ENCODE measurements at places on chromosomes 1 and 21.

- no peak for DNase-seq
Measured at GRCh38 chr1:94273111-94273510, 35.7 kb upstream of the ARHGAP29 start.

GRCh38 chr1:35364741-35365140 lies 96.2 kb downstream of the ZMYM4 start:
- DNase-seq: no peak

GRCh38 chr1:12711536-12711935 lies 4.4 kb upstream of the AADACL3 start:
- no peak for DNase-seq

GRCh38 chr1:39431927-39432326 lies 59.5 kb upstream of the BMP8A start:
- no peak for DNase-seq

DNA sequence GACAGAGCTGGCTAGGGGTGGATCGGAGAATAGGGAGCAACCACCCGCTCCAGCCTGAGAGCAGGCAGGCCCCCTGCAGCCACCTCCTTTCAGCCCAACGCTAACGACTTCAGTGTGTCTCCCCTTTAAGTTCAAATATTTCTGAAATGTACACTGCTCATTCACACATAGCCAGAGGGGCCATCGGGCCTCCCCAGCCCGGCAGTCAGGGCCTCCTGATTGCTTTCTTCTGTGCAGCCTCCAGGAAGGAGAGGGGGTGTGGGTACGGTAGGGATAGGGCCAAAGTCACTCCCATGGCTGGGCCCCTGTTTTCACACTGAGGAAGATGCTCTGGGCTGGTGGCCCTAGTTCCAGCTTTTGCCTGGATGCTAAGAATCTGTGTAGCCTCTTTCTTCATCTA lies 64.8 kb downstream of the EPHB2 start:
- peak; percentile 34 for DNase-seq

GRCh38 chr1:109946511-109946910 lies 35.9 kb downstream of the CSF1 start:
- DNase-seq: no peak

- peak; percentile 65 for DNase-seq
Measured at GRCh38 chr1:211329764-211330201, 3.1 kb downstream of the TRAF5 start.

DNA sequence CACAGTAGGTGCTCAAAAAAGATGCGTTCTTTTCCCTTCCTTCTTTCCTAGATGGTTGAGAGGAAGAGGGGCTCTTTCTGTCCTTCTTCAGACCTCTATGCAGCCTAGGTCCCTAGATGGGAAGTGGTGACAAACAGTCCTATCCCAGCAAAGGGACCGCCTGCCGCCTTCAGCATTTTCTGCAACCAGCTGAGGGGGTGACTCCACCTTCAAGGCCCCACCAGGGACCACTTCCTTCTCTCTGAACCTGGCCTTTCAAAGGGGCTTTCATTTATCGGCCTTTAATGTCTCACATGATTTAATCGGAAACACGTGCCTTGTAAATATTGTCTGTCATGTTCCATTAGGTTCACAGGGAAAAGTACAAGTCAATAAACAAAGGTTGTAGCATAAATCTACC lies 32.6 kb downstream of the GLIS1 start:
- DNase-seq: no peak

- DNase-seq: peak; percentile 79
Measured at GRCh38 chr1:76351655-76352054, 277.1 kb downstream of the ST6GALNAC3 start.

GRCh38 chr21:16900685-16901084 lies 612.2 kb upstream of the CXADR start:
- no peak for DNase-seq

DNA sequence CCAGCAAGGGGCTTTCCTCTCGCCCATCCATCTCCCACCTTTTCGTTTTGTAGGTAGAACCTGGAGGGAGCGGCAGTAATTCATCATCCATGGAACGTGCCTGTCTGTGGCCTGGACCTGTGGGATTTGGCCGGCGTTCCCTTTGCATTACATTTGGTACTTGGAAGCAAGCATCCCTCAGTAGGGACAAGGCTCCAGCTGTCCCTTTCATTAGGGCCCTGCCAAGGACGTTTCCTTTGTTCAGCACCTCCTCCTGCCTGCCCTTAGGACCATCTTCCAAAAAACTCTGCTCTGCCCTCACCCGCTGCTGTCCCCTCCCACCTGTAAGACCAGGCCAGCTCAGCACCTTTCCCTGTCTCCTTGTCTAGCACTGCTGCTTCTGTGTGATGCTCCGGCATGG lies 62.1 kb downstream of the RYR2 start:
- no peak for DNase-seq

GRCh38 chr1:57887964-57888491 lies 464.2 kb upstream of the DAB1 start:
- DNase-seq: no peak

GRCh38 chr1:53183095-53183990 lies 13.3 kb upstream of the CPT2 start:
- no peak for DNase-seq

GRCh38 chr1:65791801-65792668 lies 660 bp upstream of the PDE4B start:
- DNase-seq: no peak

- DNase-seq: no peak
Measured at GRCh38 chr1:98906809-98907208, 97.9 kb downstream of the PLPPR5 start.

- DNase-seq: peak; percentile 42
Measured at GRCh38 chr1:37794372-37795339, 1.0 kb downstream of the MANEAL start.

DNA sequence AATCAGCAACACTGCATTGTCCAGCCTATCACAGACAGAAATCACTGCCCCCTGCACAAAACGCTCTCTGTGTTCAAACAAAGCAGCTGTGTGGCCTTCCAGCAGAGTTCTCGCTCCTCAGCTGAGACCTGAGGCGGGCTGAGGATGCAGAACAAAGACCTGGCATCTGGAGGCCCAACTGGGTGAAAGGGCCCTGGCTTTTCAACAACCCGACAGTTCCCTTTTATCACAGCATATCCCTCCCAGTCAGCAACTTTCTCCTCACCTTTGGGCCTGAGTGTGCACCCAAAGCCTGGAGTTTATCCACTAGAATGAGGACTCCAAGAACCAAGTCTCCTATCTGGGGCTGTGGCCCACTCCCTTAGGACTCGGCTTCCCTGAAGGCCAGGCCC lies 42.6 kb upstream of the A3GALT2 start:
- peak; percentile 64 for DNase-seq

- DNase-seq: no peak
Measured at GRCh38 chr1:66211521-66211920, 322.4 kb upstream of the SGIP1 start.

DNA sequence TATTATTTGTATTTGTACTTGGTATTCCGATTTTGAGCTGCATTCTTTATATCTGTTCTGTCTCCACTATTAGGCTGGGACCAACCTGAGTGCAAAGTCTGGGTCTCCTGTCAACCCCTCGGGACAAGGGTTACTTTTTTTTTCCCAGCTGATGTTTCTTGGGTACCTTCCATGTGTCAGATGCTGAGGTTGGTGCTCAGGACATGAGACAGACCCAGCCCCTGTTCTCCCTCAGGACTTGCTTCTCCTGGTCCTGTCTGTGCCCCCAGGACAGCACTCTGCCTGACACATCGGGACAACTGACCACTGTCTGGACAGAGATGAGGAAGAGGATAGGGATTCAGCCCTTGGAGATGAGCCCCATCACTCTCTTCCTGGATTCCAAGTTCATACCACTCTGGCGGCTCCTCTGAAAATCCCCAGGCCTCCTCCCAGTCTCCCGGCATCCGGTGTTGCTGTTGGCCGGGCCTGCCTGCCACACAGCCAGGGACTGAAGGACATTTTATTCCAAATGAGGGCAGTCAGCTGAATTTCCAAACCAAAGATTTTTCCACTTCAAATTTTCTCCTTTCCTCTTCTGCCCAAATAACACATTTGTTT lies 55.6 kb upstream of the FMOD start:
- DNase-seq: no peak

DNA sequence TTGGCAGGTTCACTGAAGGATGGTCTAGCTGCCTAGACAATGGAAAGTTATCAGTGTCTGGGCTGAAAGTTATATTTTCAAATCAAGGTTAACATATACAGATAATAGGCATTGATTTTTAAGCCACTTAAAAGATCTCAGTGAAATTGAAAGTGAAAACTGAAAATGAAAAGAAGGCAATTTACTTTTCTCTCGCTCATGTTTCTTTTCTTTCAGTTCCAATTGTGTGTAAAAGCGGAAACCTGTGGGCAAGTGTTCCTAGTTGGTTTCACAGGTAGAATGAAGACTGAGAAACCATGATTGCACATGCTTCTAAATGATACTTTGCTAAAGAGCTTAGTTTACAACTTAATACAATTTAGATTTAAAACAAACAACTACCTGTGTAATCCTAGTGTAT lies 383.7 kb downstream of the ZP4 start:
- no peak for DNase-seq

DNA sequence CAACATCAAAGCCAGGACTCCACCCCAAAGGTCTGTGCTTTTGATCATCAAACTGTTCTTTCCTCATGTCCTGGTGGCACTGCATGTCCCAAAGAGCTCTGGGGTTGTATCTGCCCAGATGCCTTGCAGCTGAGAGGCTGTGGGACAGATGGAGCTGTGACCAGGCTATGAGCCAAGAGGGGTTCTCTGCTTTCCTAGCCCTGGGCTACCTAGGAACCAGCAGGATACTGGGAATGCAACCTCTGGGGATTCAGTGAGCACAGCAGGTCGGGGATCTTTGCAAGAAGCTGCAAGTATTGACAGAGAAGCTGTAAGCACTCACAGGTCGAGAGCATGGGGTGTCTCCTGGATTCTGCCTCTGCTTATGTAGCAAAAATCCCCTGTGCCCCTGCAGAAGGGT lies 186.6 kb downstream of the GRIK3 start:
- DNase-seq: peak; percentile 91

DNA sequence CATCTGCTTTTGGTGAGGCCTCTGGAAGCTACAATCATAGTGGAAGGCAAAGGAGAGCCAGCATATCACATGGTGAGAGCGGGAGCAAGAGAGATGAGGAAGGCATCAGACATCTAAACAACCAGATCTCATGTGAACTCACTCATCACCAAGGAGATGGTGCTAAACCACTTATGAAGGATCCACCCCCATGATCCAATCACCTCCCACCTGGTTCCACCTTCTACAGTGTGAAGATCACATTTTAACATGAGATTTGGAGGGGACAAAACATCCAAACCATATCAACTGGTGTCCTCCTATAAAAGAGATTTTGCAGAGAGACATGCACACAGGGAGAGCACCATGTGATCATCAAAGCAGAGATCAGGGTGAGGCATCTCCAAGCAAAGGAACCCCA lies 578.6 kb downstream of the MATN1 start:
- no peak for DNase-seq

GRCh38 chr1:85606414-85606800 lies 25.8 kb downstream of the CCN1 start:
- DNase-seq: no peak

DNA sequence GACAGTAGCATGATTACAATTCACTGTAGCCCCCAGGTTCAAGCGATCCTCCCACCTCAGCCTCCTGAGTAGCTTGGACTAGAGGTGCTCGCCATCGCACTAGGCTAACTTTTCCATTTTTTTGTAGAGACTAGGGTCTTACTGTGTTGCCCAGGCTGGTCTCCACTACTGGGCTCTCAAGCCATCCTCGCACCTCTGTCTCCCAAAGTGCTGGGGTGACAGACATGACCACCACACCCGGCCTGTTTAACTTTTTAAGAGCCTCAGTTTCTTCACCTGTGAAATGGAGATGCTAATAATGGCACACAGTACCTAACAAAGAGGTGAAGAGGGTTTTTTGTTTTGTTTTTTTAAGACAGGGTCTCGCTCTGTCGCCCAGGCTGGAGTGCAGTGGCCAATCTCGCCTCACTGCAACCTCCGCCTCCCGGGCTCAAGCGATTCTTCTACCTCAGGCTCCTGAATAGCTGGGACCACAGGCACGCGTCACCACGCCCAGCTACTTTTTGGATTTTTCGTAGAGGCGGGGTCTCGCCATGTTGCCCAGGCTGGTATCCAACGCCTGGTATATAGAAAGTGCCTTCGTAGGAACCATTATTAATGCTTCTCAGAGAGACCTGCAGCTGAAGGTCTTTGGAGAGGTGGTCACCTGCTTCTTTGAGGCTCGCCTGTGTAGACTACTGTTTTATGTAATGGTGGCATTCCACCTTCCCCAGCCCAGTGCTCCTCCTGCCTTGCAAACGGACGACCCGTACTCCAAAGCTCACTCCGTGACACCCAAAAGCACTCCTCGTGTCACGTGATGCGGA lies 567 bp downstream of the PMVK start:
- DNase-seq: no peak

- DNase-seq: no peak
Measured at GRCh38 chr1:228990906-228991569, 255.8 kb downstream of the RHOU start.

- no peak for DNase-seq
Measured at GRCh38 chr1:67407498-67407897, 22.7 kb downstream of the SERBP1 start.

DNA sequence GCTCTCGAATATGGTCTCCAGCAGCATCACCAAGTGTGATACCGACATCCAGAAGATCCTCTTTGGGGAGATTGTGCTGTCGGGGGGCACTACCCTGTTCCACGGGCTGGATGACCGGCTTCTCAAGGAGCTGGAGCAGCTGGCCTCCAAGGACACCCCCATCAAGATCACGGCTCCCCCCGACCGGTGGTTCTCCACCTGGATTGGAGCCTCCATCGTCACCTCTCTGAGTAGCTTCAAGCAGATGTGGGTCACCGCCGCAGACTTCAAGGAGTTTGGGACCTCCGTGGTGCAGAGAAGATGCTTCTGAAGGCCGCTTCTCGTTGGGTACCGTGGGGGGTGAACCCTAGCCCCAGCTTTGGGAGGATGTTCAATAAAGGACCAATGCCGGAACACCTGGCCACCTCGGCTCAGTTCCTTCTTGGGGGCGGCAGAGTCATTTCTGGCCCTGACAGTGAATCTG lies 1.3 kb downstream of the ACTRT2 start:
- DNase-seq: no peak

DNA sequence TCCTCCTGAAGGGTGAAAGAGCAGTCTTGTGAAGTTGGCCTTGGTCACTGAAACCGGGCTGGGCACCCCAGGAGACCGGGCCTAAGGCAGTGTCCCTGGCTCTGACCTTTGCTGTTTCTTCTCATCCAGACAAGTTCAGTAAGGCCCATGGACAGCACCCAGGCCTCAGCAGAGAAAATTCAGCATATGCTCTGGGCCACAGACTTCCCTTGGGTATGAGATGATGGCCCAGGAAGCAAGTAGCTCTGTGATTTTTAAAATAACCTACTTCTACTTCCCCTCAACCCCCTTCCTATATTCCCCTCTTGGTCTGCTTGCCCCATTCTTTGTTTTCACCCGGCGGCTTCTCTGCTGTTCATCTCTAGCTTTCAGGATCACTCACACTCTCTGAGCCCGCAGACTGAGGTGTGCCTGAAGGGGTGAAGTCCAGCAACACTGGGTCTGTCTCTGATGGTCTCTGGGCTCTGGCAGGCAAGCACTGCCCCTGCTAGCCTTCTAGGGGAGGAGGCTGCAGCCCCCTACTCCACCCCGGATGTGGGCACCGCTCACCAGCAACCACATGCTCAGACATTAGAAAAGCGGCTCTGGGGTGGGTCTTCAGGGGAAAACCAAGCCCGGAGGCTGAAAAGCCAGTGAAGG lies 2.9 kb upstream of the GPR25 start:
- no peak for DNase-seq

All from NCI-H69 (cell line).